ENCODE measurements at places on chromosomes 2 and 18.
A peak's percentile ranks its signal among the peaks of the same experiment; 100 is the strongest.

DNA sequence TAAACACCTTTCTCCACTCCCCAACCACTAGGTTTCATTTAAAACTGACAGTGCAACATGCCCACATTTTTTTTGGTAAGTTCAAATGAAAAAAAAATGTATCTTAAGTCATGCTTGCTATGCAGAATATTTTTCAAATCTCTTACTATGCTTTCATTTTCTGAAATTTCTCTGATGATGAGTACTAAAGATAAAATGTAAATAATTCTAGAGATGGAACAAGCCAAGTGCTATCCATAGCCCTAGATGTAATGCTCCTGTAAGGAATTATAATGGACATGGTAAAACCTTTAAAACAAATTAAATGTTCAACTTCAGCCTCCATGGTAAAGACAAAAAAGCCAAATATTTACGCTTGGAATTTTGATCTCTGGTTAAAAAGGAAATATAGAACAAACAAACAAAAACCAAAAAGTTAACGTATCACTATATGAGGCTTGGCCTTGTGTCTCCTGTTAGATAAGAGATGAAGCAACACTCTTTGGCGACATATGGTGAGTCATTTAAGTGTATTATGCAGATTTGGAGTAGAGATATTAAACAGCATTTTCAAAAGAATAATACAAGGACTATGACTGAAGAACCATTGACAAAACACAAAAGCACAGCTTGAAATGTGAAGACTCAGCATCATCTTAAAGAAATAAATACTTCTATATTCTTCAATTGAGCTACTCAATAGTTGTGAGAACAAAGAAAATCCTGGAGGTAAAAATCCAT is 392.0 kb upstream of the LYPD1 start:
- no peak for DNase-seq

DNA sequence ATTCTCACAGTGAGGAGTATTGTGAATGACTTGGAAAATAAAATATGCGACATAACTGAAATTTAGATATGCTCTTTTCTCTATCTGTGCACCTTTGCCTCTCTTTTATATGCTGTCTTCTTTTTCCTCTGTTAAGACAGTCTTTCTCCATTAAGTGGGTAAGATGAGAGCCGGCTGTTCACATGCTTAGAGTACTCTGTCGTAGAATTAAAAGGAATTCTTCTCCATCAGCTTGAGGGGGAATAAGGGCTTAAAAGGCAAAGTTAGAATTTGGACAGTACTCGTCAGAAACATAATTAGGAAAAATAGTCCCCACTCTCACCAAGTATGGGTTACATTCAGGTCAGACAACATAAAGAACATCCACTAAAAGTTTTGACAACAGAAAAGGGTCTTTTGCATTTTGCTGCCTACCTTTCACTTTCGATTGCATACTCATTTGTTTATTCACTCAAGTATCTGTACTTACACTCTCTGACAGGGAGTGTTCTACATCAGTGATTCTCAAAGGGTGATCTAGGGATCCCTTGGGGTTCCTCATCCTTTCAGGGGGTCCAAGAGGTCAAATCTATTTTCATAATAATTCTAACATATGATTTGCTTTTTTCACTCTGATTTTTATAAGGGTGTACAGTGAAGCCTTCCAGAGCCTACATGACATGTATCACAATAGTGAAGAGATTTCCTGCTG is 48.0 kb downstream of the ARHGAP15 start:
- DNase-seq: no peak

GRCh38 chr18:75533950-75534349 is 106.4 kb upstream of the SMIM21 start:
- no peak for DNase-seq

- DNase-seq: no peak
These were observed 494.3 kb downstream of the EPHA4 start for GRCh38 chr2:221077799-221078198.

- no peak for DNase-seq
These were observed 20.3 kb downstream of the PLEK start for GRCh38 chr2:68385220-68385906.

GRCh38 chr2:46952171-46952570 is 36.6 kb upstream of the MCFD2 start:
- DNase-seq: no peak

- no peak for DNase-seq
These were observed 3.2 kb downstream of the SNED1 start for GRCh38 chr2:241001413-241002274.

GRCh38 chr2:185161701-185162100 is 563.4 kb downstream of the ZNF804A start:
- DNase-seq: no peak

DNA sequence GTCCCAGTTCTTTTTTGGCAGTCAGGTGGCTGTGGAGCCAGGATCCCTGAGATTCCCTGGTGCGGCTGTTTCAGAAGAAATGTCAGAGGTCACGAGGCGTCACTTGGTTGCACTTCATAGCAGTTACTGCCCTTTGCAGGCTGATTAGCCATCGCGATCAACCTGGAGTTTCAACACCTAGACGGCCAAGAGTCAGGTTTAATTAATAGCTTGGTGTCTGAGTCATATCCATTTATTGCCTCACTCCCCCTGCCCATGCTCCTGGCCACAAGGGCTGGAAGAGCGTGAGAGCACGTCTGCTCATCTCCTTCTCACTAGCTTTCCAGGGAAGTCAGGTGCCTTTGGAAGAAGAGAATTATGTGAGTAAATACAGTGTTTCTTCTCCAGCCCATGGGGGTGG is 552.3 kb downstream of the TSN start:
- DNase-seq: no peak

GRCh38 chr2:3641841-3642421 is 16.1 kb upstream of the ALLC start:
- no peak for DNase-seq

DNA sequence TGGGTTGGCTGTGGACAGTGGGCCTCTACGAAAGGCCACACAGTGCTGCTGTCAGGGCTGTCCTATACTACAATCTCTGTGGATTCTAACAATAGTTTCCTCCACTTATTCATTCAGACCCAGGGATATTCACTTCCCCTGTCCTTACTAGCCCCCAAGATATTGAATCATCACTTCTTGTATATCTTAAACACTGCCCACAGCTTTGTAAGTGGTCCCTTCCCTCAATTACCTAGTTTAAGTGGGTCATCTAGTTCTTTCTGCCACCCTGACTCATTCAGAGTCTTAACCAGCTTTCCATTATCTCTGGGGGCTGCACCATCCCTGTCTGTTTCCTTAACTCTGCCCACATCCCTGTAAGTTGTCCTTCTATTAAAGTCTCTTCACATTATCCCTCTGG is 69.2 kb downstream of the CD28 start:
- no peak for DNase-seq

DNA sequence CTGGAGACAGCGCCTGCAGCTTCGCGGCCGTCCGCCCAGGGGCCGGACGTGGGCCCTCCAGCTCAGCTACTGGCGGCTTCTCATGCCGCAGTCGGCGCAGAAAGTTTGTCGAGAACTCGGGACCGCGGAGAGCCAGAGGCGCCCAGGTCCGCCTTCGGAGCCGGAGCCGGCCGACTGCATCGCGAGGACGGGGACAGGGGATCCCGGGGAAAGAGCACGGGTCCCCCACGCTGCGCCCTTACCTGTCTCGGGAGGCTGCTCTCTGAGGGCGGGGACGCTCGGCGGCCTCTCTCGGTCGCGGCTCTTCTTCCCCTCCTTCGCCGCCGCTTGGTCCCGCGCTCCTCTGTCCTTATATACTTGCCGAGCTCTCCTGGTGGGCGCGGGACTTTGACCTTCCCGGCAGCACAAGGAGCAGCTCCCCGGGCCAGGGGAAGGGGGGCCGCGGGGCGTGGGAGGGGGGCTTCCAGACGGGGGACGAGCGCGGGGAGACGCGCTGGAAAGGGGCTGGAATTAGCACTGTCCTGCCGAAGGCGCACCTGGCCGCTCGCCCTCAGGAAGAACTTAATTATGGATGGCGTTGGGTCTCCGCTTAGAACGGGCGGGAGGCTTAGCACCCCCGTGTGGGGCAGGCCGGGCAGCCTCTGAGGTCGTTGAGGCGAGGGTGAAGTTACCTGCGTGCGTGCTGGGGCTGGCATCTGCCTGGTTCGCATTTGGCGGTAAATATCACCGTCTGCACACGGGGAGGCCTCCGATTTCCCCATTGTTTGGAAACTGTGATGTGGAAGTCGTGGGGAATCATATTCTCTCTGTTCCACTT is at the start of gene POMC:
POMC (minus strand) TSS at position 325 of the 817 bp plus-strand sequence. CDS start 3,808 bp downstream, outside the sequence.
- peak; percentile 11 for DNase-seq
